ENCODE measurements at places on chromosomes 11 and 22.
A peak's percentile ranks its signal among the peaks of the same experiment; 100 is the strongest.

DNA sequence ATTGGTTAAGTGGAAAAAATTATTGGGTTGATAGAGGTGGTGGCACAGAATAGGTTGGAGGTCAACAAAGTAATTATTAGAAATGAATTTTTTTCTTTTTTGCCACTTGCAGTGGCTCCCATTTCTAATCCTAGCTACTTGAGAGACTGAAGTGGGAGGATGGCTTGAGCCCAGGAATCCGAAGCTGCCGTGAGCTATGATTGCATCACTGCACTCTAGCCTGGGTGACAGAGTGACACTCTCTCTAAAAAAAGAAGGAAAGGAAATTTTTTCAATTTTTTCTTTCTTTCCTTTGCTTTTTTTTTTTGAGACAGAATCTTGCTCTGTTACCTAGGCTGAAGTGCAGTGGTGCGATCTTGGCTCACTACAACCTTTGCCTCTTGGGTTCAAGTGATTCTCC, 2.2 kb upstream of the BCO2 start:
- no peak for DNase-seq

- DNase-seq = no peak
Observed at GRCh38 chr22:23222033-23222792, 41.9 kb downstream of the BCR start.

- no peak for DNase-seq
Observed at GRCh38 chr11:58880625-58881024, 36.1 kb upstream of the GLYATL2 start.

- no peak for DNase-seq
Observed at GRCh38 chr11:1392561-1392960, 2.8 kb downstream of the BRSK2 start.

GRCh38 chr11:117814766-117815261, 9.7 kb downstream of the FXYD2 start:
- peak; percentile 76 for DNase-seq

- no peak for DNase-seq
Observed at GRCh38 chr22:27372969-27373670, 428.4 kb downstream of the MN1 start.

DNA sequence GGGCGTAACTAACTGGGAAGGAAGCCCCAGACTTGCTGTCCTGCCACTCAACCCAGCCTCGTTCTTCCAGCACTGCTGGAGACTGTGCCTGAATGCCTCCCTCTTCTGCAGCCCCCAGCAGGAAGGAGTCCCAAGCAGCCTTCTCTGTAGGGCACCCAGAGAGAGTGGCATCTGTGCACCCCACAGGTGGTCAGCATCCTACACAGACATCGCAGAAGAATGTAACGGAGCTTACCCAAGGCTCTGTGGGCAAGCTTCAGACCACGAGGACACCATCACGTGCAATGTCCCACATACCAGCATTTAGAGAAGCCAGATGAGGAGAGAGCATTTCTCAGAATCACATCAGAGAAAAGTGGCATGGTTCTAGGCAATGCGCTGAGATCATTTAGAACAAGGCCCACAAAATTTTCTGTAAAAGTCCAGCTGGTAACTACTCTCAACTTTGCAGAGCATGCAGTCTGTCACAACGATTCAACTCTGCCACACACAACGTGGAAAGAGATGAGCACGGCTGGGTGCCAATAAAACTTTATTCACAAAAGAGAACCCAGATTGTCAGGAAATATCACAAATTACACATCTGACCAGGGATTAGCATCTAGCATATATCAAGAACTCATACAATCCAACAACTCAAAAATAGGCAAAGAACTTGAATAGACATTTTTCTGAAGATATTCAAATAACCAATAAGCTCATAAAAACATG, 33.4 kb downstream of the SHANK2 start:
- DNase-seq = peak; percentile 6

DNA sequence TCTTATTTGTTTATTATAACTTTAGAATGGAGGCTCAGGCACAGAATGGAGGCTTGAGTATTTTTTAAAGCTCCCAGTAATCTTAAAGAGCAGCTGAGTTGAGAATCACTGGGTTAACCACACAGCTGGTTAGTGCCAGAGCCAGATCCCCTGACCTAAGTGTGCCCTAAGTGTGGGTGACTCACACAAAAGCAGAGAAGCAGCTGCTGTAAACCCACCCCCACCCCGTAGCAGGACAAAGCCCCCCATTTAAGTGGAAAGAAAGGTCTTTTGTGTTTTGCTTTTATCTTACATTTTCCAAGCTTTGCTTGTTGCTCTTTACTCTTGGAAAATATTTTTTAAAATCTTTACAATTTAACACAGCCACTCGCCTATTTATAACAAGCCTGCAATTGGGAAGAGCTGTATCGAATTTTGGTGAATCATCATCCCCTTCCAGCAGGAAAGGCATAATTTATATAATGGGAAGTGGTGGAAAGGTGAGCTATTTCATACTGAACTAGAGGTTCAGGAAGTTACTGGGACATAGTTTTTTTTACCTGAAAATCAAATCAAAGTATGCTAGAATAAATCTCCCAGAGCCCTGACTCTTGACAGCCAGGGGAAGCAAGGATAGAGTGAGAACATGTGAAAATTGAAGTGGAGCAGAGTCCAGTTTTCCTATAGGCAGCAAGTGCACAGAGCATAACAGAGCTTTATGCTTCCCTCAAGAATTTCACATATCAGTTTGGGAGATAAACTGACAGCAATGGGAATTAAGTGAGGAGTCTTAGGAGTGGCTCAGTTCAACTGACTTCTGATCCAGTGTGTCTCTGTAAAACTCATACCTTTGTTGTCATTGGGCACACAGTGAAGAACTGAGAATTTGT, 405.7 kb downstream of the AASDHPPT start:
- no peak for DNase-seq

- DNase-seq = peak; percentile 35
Observed at GRCh38 chr11:2100361-2101170, 38.6 kb downstream of the IGF2 start.

DNA sequence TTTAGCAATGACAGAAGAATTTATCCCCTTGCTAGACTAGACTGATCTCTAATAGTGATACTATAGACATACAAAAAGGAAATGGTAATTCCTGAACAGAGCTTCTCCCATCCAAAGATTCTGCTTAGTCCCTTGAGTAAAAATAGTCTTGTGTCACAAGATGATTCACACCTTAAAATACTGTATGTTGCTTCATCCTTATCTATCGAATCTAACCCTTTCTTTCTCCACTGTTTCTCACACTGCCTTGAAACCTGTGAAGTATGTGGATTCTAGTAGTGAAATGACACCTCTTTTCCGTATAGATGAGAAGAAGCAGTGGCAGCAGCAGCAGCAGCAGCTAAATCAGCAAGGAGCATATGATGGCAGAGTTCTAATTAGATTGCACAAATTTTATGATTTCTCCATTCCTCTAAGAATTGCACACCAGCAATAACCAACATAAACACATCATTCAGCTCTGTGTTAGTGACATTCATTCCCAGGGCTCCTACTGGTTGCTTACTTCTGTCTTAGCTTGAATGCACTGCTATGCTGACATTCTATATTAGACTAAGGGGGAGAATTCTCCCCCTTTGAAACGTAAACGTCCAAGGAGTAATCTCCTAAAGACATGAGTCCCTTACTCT, 14.6 kb downstream of the KCNA4 start:
- DNase-seq = no peak

DNA sequence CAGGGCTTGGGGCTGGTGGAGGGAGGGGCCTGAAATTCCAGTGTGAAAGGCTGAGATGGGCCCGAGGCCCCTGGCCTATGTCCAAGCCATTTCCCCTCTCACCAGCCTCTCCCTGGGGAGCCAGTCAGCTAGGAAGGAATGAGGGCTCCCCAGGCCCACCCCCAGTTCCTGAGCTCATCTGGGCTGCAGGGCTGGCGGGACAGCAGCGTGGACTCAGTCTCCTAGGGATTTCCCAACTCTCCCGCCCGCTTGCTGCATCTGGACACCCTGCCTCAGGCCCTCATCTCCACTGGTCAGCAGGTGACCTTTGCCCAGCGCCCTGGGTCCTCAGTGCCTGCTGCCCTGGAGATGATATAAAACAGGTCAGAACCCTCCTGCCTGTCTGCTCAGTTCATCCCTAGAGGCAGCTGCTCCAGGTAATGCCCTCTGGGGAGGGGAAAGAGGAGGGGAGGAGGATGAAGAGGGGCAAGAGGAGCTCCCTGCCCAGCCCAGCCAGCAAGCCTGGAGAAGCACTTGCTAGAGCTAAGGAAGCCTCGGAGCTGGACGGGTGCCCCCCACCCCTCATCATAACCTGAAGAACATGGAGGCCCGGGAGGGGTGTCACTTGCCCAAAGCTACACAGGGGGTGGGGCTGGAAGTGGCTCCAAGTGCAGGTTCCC, at the start of gene APOC3:
TSS of gene APOC3 (plus strand) at position 383 of the 659 bp plus-strand sequence. CDS start 676 bp downstream, outside the sequence.
- peak; percentile 47 for DNase-seq

GRCh38 chr11:134022748-134023147, 46.1 kb upstream of the JAM3 start:
- DNase-seq = no peak

- no peak for DNase-seq
Observed at GRCh38 chr11:64157631-64158394, 8.1 kb downstream of the MACROD1 start.

GRCh38 chr11:62010935-62011528, 43.6 kb upstream of the FTH1 start:
- no peak for DNase-seq

GRCh38 chr11:33775832-33776470, 1.6 kb upstream of the FBXO3 start:
- no peak for DNase-seq

- DNase-seq = no peak
Observed at GRCh38 chr11:28346209-28346608, 238.0 kb downstream of the METTL15 start.

DNA sequence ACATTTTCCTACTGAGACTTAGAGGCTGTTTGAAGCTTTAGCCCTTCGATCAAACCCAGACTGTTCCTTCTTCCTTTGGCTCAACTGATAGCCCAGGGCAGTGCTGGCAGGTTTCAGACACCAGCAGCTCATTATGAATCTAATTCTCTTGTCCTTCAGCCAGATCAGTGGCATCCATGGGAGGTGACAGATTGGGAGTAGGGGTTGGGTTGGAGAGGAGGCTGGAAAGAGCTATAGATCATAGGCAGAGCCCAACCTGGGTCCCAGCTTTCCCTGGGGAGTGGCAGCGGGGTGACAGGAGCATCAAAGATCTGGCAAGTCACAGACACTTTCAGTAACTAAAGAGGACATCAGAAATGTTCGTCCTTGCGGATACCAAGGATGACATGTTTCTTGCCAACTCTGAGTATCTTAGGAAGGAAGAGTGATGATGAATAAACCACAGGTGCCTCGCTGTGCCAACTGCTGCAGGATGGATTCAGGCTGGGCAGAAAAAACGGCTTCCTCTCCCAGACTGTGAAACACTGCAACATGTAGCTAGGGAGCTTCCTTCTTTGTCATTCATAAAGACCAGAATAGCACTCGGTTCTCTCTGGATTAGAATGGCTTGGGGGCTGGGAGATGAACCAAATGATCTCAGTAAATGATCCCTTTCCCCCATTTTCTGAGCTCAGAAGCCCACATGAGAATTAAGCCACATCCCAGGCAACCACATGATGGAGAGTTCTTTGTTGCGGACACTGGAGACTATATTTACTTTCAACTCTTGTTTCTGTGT, 19.1 kb downstream of the ABCC8 start:
- no peak for DNase-seq

DNA sequence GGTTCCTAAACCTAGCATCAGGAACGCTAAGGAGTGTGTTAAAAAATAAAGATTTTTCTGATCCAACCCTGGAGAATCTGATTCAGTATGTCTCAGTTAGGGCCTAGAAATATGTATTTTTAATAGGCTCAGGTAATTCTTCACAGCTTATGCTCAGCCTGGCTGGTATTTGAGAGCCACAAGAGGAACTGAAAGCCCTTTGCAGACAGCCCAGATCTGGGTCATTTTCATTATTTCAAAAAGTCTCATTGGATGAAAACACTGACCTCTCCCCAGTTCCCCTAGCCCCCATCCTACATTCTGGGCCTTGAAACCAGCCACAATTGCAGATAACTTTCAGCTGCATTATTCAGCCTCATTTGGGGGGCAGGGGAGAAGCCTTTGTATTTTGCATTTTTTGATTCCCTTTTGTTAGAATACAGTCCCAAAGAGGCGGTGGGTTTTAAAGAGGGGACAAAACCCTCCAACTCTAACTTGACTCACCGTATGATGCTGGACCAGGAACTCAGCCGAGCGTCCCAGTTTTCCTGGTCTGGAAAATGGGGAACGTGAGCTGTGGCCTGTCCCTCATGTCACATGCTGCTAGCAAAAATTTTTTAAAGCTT, 66.0 kb upstream of the LARGE1 start:
- no peak for DNase-seq

- no peak for DNase-seq
Observed at GRCh38 chr11:69666752-69667536, 8.2 kb downstream of the LTO1 start.

GRCh38 chr11:10322830-10323792, 18.2 kb downstream of the ADM start:
- DNase-seq = peak; percentile 71

- no peak for DNase-seq
Observed at GRCh38 chr11:10041748-10042446, 252.1 kb downstream of the SBF2 start.

DNA sequence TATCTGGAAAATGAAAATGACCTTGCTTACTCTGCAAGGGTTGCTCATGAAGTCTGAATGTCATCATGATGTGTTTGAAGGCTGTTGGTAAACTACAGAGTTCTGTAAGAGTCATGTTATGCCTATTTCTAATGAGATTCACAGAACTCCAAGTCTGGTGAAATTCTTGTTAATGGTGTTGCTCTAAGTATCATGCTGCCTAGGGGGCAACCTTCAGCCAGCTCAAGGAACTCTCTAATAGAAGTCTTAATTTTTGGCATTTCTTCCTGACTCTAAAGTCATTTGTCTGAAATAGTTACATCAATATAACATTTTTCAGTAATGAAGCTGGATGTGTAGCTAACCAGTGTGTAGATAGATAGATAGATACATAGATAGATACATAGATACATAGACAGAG, 302.8 kb downstream of the FAT3 start:
- DNase-seq = no peak

GRCh38 chr11:129055196-129055595, 112.5 kb upstream of the TP53AIP1 start:
- DNase-seq = no peak

GRCh38 chr11:28269586-28269985, 161.4 kb downstream of the METTL15 start:
- no peak for DNase-seq

DNA sequence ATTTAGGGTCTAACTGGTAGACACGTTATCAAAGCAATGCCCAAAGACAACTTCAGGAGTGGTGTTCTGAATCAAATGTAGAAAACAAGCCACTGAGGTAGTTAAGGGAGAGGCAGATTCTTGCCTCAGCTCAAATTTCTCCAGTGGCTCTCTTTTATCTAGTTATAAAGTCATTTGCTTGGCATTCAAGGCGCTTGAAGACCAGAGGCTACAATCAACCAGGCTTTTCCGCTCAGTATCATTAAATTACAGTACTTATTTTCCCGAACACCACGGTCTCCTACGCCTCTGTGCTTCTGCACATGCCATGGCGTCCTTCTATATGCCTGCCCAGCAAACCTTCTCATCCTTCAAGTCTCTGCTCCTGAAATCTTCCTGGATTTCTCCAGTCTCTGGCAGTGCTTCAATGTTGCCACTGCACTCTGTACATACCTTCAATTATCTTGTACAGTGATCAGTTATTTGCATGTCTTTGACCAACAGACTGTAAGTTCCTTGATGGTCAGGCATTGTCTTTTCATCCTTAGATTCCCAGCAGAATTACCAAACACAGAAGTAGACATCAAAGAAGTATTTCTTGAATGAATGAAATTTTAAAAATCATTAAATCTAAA, 1.4 kb downstream of the POGLUT3 start:
- no peak for DNase-seq

Measured in sciatic nerve (tissue), 2 donors.